ENCODE measurements at places on chromosomes 1 and 21.
A peak's percentile ranks its signal among the peaks of the same experiment; 100 is the strongest.

- DNase-seq = no peak
Observed at GRCh38 chr1:228869312-228869824, 134.1 kb downstream of the RHOU start.

GRCh38 chr1:64881281-64881680, 85.1 kb downstream of the JAK1 start:
- no peak for DNase-seq

- no peak for DNase-seq
Observed at GRCh38 chr1:2506901-2507565, 19.4 kb downstream of the PANK4 start.

DNA sequence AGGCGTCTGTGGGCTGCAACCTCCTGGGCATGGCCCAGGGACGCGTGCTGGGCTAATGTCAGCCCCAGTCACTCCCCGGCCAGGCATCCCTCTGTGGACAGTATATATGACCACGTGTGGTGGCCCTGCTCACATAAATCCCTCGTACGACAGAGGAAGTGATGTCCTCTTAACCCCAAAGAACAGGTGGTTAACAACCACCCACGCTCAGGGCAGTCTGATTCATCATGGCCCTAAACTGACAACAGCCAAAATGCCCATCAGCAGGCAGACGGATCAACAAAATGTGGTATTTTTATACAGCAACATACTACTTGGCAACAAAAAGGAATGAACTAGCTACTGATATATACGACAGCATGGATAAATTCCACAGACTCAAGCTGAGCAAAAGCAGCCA, 51.0 kb downstream of the ECE1 start:
- no peak for DNase-seq

GRCh38 chr1:154478639-154479038, 23.4 kb upstream of the TDRD10 start:
- DNase-seq = no peak

DNA sequence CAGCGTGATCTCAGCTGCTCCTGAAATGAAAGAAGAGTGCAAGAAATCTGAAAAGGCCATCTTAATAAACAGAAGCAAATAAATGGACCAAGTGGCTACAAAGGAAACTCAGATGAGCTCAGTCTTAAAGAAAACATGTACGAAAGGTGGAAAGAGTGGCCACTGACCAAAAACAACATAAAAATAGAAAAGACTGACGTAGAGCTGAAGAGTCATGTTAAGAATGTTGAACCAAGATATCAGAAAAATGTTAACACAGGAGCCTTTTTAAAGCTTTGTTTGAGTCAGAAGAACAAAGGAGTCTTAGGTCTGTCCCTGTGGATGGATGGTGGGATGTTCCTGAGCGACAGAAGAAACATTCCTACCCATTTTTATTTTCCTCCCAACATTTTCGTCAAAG, 30.8 kb upstream of the ZNF648 start:
- DNase-seq = no peak

- DNase-seq = no peak
Observed at GRCh38 chr1:21247892-21248715, 42.2 kb downstream of the ECE1 start.

- no peak for DNase-seq
Observed at GRCh38 chr1:201265756-201266155, 17.6 kb upstream of the PKP1 start.

- DNase-seq = no peak
Observed at GRCh38 chr1:167565922-167566321, 12.4 kb upstream of the CREG1 start.

DNA sequence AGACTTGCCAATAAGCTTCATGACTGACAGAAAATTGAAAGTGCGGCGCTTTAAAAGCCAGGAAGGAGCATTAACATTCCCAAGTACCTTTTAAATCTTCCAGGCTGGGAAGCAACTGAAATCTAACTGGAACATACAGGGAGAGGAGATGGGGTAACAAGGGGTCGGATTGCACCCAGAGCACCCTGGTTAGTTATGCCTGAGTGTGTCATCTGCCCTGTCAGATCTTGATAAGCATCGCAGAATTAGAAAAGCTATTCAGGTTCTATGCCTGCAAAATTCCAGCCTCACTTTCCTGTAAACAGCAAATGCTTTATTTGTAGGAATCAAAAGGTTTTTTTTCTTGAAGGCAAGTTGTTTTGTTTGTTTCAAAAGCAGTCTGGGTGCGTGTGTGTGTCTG, 58.5 kb downstream of the SERBP1 start:
- DNase-seq = no peak

DNA sequence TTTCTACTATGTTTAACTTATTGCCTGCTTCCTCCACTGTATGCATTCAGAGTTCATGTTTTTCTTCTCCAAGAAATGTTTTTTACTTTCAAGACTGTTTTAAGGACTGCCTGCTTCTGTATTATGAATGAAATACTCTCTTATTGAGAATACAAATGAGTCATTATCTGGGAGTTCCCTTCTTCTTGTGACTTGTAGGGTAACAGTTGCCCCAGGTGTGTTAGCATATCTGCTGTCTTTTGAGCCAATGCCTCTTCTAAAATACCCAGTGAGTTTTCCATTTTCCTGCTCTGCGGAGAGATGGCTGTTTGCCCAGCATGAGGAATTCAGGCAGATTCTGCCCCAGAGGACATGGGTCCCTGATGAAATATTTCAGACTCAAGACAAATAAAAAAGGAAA, 34.1 kb upstream of the ST6GALNAC5 start:
- DNase-seq = no peak

DNA sequence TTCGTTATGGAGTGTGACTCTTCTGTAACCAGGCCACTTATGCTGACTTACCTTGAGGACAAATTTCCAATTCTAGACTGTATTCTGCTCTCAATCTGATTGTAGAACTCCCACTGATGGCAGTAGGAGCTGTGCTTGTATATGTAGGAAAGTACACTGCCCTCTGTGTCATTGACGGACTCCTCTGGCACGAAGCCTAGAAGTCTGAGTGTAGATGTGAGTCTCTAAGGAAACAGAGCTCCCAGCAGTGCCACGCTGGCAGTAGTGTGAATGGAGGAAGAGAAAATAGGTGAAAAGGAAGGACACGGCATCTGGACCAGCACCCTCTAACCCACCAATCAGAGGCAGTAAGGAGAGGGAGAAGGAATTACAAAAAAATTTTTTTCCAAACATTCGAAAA, 130.4 kb upstream of the ADGRL2 start:
- DNase-seq = no peak

- no peak for DNase-seq
Observed at GRCh38 chr1:212973426-212973825, 23.1 kb downstream of the VASH2 start.

DNA sequence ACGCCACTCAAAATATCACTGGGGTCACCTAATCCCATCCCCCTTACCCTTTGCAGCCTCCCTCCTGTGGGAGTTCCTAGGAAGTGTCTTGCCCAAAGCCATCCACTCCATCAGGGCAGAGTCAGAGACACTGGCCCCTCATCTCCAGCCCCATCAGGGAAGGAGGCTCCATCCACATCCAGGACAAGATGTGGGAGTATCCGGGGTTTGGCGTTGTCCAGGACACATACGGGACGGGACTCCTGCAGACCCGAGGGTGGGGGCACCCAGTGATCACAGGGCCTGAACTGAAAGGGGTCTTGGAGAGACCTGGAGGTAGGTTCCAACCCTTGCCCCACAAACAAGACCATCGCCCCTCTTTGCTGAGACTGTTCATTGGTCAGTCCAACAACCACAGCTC, 348.2 kb downstream of the MATN1 start:
- no peak for DNase-seq

DNA sequence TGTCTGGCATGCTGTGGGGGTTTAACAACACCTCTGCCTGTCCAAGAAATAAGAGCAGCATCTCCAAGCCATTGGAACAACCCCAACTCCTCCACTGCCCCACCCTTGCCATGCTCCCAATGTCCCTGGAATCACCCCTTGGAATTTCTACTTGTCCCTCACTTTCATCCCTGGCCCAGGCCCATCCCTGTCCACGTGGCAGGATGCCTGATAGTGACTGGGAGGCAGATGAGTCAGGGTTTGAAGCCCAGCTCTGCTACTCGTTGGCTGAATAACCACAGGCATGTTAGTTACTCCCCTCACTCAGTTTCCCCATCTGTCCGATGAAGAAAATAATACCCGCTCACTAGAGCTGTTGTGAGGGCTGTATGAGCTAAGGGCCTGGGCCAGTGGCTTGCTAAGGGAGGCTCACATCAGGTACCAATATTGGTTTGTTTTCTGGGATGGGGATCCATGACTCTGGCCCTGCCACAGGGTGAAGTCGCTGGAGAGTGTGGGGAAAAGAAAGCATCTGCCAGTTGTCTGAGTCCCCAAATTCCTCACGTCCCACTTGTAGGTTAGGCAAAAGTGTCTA, 99.4 kb upstream of the TLR5 start:
- DNase-seq = no peak

DNA sequence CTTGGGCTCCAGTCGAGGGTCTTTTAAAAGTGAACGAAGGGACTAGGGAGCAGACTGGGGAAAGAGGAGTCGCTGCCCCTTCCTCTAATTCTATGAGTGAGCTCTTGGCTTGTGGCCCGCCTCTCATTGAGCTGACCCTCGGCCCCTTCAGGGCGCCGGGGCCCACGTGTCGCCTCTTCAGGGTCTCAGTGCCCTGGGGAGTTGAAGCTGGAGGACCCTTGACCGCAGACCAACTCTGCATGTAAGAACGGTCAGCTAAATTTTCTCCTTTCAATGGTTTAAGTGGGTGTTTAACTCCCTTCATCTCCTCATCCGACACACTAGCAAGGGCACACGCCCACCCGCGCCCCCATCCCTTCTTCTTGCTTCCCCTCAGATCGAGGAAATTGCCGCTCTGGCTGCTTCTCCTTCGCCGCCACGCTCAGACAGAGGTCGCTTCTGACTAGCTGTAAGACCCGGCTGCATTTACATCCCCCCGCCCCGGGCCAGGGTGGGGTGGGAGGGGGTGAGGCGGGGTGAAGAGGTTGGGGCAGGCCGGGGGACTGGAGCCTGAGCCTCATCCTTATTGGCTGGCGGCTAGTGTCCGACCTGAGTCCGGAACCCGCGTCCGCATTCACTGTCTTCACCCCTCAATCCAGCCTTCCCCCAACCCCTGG, 10.9 kb downstream of the NR5A2 start:
- no peak for DNase-seq

DNA sequence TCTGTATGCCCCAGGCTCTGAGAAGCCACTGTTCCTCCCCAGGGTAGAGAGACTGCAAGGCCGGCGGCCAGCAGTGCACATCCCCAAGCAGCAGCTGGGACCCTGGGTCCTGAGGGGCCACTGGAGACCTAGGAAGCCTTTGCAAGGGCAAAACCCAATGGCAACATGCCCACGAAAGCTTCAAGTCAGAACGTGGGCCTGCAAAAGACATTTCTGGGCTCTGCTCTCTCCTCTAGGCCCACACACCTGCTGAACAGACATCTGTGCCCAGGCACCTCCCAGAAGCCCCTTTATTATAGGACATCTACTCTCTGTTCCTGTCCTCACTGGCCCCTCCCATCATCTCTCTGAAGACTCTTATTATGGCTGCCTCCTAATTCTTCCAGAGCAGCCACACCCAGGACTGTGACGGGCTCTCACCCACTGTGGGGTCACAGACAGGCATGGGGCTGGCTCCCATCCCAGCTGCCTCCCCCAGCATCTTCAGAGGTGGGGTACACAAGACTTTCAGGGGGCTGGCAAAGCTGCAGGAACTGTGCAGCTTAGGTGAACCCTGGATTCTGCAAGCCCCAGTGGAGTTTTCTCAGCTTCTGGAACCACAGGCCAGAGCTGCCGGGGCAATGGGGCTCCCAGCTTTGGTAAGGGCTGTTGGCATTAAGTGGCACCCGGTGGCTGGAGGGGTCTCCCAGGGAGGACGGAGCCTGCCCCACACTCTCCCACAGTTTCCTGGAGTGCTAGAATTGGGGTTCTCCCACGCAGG, 12.6 kb downstream of the TRIM11 start:
- DNase-seq = no peak

DNA sequence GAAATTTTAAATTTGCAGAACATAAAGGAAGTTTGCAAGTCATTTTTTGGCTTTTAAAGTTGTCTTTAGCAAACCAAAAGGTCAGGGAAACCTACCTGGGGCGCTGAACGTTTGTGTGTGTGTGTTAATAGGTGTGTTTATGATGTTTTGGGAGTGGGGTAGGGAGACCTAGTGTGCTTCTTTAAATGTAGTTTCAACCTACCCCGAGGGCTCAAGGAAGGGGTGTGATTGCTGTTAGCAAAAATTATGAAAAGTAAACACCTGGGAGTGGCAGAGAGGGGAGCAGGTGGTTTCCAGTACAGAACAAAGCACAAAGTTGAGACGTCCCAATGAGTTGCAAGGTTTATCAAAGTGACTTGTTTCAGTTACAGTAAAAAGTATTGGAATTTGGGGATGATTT, 58.7 kb upstream of the WDR26 start:
- no peak for DNase-seq

- DNase-seq = no peak
Observed at GRCh38 chr1:44138239-44138638, 3.2 kb downstream of the KLF18 start.

DNA sequence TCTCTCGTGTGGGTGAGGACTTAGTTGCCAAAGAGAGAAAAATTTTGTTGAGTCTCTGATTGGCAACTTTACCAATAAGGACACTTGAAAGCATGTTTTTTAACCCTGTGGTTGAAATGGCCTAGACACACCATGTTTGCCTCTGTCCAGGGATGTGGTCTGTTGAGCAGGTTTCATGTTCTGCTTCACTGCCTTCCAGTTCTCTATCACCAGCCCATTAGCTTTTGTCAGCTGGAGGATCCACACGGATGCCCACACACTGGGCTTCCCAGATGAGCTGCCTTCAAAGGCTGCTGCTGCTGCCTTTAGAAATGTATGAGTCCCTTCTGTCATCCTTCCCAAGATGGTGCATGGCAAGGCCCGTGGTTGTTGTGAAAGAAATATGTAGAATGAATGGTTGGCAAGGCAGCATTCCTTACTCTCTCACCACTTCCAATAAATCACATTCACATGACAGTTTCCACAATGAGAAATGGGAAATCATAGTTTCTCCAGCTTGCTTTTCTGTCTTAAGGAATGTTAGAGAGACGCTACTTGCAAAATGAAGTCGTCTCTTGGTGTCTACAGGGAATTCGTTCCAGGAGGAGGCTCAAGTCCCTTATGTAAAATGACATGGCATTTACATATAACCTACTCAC, 108.2 kb upstream of the SLC35F3 start:
- DNase-seq = no peak

DNA sequence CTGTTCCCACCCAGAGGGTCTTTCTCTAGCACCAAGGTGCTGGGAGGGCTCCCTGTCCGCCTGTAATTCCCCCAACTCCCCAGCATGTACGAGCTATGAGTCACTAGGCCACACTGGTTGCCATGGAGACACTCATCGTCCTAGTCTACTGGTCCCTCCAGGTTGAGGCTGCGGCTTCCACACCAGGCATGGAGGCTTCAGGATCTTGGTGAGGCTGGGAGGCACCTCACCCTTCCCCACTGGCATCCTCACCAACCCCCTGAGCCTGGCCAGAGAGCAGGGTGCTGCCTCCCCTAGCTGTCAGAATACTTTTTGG, 75.6 kb upstream of the KAZN start:
- peak; percentile 20 for DNase-seq
